Activated T-helper 9 cell treated with anti-CD3 and anti-CD28 coated beads, Interleukin-2, amount 50 U/mL, for 16 hours (primary cell): ENCODE measurements at places on chromosomes 4 and X.

GRCh38 chrX:66162331-66162822 is 1.7 kb upstream of the HEPH start:
- DNase-seq: no peak

DNA sequence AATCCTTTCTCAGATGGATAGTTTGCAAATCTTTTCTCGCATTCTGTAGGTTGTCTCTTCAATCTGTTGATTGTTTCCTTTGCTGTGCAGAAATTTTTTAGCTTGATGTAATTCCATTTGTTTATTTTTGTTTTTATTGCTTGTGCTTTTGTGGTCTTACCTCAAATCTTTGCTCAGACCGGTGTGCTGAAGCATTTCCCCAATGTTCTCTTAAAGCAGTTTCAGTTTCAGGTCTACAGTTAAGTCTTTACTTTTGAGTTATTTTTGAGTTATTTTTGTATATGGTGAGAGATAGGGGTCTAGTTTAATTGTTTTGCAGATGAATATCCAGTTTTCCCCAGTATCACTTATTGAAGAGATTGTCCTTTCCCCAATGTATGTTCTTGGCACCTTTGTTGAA is 18.2 kb upstream of the SLC25A14 start:
- no peak for DNase-seq

GRCh38 chr4:60522265-60522664 is 677.9 kb upstream of the ADGRL3 start:
- DNase-seq: no peak

DNA sequence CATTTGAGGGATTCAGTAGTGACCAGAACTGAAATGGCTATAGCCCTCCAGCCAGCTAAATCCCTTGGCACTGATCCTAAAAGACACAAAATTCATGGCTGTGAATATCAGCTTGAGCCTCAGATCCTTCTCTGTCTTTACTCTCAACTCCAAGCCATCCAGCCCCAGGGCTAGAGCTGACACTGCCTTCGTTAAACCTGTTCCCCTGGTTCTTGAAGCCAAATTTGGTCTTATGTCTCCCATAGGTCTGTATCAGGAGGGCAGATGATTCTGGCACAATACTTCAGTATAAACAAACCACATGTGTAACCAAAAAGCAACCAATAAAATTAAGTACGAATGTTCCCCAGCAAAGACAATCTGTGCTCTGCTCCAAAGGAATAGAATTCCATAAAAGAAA is 78.0 kb downstream of the ANOS1 start:
- no peak for DNase-seq

GRCh38 chrX:77427611-77428010 is 19.6 kb upstream of the FGF16 start:
- DNase-seq: no peak

DNA sequence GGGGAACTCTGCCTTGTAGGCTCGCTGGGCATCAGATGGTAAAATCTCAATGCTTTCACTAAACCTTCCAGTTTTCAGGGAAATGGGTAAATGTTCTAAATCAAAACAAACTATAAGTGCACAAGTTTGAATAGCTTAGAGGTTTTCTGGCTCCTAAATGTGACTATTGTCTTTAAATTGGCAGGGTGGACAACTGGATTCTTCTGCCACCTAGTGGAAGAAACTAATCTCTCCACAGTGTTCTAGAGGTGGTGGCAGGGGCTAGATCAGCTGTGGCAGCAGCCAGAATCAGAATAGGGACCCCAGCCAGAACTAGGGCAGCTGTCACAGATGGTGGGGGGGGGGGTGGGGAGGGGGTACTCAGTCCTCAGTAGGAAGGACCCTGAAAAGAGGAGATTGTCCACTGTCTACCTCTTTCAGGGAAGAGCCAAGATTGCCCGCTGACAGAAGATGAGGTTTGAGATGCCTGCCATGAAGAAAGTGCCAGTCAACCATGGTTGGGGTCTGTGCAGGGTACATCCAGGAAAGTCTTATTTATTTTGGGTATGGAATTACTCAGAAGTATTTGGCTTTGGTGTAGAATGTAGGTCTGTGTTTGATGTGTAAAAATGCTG is 201.4 kb downstream of the CCNG2 start:
- no peak for DNase-seq

DNA sequence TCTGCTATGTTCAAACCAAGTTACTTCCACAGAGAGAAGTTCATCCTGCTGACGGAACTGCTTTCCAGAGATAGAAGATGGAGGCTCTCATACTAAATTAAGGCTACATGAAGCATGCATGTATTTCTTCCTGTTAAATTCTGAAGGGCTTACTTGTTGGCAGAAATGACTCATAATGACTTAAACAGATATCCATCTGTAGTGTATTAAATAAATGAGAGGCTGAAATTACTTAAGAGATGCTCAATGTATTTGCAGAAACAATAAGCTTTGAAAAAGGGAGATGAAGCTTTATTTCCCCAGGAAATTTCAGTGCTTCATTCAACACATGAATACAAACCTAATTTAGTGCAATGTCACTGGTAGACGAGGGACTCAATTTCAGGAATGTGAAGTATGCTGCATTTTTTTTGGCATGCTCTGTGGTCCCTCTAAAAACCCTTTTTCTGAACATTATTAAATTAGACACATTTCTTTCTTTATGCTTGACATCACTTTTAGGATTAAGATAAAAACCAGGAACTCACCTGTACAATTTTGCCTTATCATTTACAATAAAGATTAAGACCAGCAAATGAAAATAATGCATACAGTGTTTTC is 759.1 kb upstream of the POU3F4 start:
- DNase-seq: no peak

DNA sequence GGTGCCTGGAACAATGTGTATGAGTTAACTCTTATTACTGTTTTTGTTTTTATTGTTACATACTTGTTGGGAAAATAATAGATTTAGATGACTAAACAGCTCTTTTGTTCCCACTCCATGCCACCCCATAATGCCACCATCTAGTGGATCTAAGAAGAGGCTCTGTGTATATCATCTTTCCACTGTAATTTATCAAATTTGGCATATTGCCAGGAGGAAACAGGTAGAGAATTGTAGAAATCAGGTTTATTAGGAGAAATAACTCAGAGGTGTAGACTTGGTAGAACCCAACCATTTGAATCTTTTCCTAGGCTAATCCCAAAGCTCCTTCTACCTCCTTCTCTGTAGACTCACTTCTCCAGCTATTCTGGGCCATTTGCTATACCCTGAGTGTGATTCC is 150.6 kb downstream of the GATB start:
- no peak for DNase-seq

DNA sequence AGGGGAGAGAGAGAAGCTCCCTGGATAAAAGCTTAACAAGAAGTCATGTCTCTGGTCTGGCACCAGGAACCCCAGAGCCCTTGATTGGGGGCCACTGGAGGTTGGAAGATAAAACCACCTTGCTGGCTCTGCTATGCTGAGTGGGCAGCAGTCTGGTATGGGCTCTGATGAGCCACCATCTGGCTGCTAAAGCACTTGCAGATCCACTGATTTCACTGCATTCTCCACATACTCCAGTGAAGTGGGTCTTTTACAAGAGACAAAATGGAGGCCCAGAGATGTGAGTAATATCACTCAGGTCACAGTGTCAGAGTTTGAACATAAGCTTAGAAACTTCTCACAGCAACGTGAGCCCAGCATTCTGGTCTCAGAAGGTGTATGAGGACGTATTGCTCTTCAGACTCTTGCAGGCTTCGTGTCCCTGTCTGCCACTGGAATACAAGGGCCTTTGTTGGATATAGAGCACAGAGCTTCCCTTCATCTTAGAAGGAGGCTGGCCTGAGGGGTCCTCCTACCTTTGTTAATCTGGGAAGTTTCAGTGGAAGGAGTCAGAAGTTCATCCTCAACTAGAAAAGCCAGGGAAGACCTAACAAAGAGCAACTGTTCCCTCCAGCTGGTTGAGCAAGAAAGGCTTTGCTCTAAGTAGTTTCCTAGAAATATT is 11.8 kb downstream of the CLDN2 start:
- no peak for DNase-seq

- DNase-seq: no peak
Measured at GRCh38 chr4:61004651-61005170, 195.4 kb upstream of the ADGRL3 start.

DNA sequence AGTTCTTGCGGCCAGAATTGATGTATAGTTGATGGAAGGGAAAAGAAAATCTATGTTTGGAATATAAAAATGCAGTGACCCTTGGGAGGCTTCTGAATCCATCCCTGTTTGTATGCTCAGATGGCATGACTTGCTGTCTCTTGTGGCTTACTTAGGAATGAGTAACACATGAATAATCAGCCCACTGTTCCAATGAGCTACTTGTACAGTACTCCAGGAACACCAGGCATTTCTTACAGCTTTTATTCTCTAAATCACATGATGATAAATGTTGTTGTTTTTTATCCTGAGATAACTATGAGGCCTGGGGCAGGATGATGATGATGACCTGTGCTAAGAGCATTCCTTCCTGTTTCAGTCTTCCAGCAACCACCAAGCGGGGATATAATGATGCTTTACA is 18.9 kb downstream of the TMPRSS11E start:
- DNase-seq: no peak

DNA sequence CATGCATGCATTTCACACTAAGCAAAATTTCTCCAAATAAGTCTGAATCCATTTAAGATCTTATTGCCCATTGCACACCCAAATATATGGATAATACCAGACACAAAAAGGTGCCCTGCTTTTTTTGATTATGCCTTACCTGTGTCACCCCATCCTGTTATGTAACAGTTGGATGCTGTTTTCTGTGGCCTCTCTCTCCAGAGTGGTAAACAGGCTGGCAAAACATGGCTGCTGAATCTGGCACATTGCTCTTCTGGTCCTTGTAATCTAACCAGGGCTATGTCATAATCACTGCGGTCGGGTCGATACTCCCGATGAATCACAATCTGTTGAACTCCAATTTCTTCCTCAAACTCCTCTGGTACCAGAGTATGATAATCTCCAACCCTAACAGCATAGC is 70.1 kb downstream of the PRSS12 start:
- no peak for DNase-seq

GRCh38 chrX:13741695-13742094 is 7.1 kb downstream of the OFD1 start:
- no peak for DNase-seq

DNA sequence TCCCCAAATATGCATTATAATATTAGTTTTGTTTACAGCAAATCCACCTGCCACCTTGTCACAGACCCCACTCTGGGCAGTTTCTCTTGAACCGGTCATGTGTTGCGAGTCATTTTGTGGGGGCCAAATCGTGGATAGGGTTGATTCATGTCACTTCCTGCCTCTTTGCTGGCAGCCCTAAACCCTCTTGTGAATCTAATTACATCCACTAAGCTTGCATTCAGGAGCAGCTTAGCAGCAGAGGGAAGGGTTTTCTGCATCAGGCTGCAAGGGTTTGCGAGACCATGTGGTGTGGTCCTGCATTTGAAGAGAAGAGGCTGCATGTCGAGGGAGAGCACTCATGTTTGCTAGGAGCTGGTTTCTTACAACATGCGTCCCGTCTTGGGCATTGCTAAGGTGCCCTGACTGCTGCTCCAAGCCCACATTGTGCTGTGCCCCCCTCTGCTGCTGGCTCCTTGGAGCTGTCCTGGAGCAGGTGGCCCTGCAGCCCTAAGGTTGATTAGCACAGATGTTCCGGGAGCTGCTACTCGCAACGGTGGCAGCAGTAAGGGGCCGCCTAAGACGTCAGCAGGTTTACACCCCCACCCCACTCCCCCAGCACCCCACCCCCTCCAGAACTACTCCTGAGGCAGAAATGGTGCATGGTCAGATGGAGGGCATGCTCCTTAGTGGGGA is 88.9 kb upstream of the CLDN34 start:
- DNase-seq: no peak

- peak; percentile 6 for DNase-seq
Measured at GRCh38 chr4:1072830-1073446, 40.4 kb downstream of the RNF212 start.

- no peak for DNase-seq
Measured at GRCh38 chr4:55318175-55319129, 27.6 kb upstream of the SRD5A3 start.

- no peak for DNase-seq
Measured at GRCh38 chr4:64584981-64585557, 175.8 kb upstream of the TECRL start.

GRCh38 chrX:97517763-97518162 is 634.1 kb downstream of the RPA4 start:
- DNase-seq: no peak

GRCh38 chr4:113825272-113825671 is 63.7 kb upstream of the CAMK2D start:
- no peak for DNase-seq

DNA sequence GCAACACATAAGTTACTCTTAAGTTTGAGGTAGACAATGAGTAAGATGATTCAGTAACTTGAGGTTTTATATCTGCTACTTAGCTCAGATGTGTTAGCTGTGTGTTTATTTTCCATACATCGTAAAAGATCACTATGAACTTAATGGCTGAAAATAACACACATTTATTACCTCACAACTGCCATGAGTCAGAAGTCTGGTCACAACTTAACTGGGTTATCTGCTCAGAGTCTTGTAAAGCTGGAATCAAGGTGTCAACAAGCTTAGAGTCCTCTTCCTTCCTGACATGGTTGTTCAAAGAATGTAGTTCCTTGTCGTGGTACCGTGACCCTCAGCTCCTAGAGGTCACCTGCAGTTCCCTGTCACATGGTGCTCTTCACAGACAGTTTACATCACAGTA is 204.9 kb upstream of the MAGEB2 start:
- no peak for DNase-seq

- DNase-seq: no peak
Measured at GRCh38 chr4:3016961-3017360, 53.6 kb downstream of the GRK4 start.

DNA sequence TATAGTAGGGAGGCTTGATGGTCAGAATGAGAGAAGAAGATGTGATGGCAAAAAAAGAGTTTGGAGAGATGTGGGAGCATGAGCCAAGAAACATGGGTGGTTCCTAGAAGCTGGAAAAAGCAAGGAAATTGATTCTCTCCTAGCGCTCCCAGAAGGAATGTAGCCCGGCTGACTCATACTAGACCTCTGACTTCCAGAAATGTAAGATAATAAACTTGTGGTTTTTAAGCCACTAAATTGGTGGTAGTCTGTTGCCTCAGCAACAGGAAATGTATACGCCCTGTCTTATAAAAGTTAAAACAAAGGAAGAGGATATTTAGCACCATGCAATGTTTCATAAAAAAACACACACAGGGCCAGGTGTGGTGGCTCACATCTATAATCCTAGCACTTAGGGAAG is 182.7 kb upstream of the PCDH7 start:
- DNase-seq: no peak

GRCh38 chrX:21319323-21319722 is 54.9 kb upstream of the CNKSR2 start:
- no peak for DNase-seq

- DNase-seq: no peak
Measured at GRCh38 chr4:158125310-158125709, 47.5 kb downstream of the GASK1B start.

GRCh38 chr4:113607998-113608397 is 153.5 kb downstream of the CAMK2D start:
- no peak for DNase-seq

- DNase-seq: no peak
Measured at GRCh38 chrX:29478336-29479069, 736.9 kb upstream of the MAGEB2 start.
